Psoas muscle (tissue), 8 donors: ENCODE measurements at places on chromosomes 1 and 21.

GRCh38 chr21:45331531-45332147 lies 43.9 kb upstream of the POFUT2 start:
- no peak for DNase-seq

DNA sequence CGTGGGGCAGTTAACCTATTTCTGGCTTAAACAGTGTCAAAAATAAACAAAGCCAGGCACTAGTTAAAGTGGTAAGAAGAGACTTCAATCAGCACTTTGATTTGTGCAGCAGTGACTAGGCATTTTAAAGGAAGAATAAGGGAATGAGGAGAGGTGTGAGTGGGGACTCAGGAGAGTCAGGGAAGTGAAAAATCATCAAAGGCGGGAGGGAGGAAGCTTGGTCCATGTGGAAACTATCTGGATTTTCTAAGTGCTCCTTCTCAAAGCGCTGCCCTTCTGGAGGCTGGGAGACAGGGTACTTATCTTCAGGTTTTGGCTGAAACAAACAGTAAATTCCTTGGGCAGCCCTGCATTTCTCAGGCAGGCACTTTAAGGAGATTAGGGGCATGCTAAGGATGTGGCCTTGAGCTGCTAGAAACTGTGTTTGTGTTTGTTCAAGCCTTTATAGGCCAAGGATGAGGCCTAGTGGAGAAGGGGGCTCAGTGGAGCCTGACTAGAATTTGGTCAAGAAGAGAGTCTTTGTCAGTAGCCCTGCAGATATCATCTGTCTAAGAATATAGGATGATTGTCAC lies 486.5 kb downstream of the SIPA1L2 start:
- no peak for DNase-seq

- no peak for DNase-seq
Measured at GRCh38 chr1:161933592-161934588, 89.8 kb downstream of the OLFML2B start.

DNA sequence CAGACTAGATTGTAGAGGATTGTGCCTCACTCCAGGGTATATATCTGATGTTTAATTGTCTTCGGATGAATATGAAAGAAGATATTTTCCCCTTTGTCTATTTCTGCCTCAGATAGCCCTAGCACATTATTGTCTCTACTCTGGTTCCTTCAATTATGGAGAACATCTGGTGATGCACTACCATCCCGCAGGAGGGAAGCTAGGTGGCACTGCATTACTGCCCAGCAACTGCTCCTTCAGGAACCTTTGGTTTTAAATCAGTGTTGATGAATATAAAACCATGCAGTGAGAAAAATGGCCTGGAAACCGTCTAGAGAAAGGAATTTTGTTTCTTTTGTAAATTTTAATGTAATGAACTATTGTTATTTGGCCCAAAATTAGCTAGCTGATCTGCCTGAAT lies 68.5 kb downstream of the GPR88 start:
- DNase-seq, result peak; percentile 21

GRCh38 chr1:237794071-237794470 lies 96.7 kb downstream of the ZP4 start:
- no peak for DNase-seq

GRCh38 chr1:97947695-97948094 lies 26.9 kb upstream of the DPYD start:
- DNase-seq, result no peak

DNA sequence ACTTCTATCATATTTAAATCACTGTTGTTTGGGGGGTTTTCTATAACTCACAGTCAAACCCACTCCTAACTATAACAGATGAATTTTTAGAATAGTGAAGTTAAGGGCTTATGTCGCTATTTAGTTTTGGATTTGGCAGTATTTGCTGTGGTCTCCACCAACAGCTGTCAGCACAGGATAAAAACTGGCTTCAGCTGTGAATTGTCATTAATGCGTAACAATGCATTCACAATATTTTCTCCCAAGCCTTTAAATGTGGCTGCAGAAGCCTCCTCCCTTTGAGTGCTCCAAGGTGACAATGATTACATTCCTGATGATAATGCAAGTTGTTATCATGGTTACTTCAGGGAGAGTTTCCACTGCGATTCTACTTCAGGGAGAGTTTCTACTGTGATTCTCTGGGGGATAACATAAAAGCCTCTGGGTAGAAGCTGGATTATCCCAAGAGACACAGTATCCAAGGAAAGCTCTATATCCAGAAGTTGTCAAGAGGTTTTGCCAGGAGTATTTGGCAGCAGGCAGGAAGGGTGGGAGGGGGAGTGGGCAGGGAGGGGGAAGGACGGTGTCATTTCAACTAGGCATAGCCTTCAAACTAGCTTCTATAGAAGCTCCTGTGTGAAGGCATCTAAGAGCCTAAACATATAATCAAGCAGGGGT lies 14.9 kb upstream of the SMIM12 start:
- DNase-seq, result no peak

- DNase-seq, result no peak
Measured at GRCh38 chr1:207109004-207109403, 5.0 kb downstream of the C4BPA start.

DNA sequence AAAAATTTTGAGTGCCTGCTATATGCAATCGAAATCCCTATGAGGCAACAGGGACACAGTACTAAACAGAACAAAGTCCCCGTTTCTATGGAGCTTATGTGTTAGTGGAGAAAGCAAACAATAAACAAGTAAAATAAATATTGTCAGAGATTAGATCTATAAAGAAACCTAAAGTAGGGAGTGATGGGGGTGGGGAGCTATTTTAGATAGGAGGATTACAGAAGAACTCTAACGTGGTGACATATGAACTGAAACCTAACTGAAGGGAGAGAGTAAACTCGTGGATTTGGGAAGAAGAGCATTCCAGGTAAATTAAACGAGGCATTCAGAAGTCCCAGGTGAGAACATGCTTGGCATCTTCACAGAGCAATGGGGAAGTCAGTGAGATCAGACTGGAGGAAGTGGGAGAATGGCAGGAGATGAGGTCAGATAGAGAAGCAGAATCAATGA lies 154.5 kb downstream of the DENND1B start:
- no peak for DNase-seq

GRCh38 chr1:19844731-19845495 lies 29.8 kb upstream of the RNF186 start:
- DNase-seq, result no peak

DNA sequence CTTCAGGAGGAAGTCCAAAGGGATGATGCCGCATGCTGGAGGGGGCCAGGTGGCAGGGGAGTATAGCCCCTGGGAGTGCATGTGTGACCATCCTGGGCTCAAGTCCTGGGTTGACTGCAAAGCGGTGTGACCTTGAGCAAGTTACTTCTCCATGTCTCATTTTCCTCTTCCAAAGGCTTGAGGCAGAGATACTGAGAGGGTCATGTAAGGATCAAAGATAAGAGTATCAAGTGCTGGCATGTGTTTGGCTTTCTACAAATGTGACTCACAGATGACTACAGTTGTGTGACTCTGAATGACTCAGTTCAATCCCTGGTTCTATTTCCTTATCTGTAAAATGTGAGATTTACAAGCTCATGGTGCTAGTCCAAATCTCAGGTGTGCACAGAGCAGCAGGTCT lies 26.1 kb downstream of the PROK1 start:
- DNase-seq, result no peak

DNA sequence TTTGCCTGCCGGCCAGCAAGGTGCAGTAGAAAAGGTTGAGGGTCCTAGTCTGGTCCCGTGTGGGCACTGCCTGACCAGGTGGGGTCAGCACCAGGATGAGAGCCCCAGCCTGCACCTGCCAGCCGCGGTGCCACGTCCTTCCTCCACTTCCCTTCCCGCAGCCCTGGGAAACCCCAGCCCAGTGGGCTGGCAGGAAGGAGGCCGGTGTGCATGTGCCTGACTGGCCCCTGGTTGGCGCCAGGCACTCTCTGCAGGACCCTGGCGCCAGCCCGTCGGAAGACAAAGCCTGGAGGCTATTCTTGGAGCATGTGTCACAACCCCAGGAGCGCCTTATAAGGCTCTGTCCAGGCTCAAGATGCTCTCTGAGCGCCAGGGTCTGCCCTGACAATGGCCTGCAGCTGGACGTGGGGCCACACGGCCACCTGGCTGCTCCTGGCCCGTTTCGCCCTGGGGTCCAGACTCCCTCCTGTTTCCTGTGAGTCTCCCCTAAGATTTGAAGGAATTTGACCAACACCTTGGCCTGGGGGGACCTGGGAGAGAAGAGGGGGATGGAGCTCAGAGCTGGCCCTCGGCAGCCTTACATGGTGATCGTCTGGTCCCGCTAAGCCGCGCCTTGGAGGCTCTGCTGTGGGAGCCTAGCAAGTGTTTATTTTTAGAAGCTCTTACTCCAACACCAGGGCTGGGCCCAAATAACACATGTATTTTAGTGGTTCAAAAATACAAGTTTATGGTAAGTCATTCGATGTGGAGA lies 31.9 kb upstream of the POFUT2 start:
- peak; percentile 48 for DNase-seq
